ENCODE measurements at places on chromosomes 2 and 18. TPM values are rescaled to one million over a fixed set of nuclear protein-coding genes. Genes with fewer than 3 reads are reported as not detected.

DNA sequence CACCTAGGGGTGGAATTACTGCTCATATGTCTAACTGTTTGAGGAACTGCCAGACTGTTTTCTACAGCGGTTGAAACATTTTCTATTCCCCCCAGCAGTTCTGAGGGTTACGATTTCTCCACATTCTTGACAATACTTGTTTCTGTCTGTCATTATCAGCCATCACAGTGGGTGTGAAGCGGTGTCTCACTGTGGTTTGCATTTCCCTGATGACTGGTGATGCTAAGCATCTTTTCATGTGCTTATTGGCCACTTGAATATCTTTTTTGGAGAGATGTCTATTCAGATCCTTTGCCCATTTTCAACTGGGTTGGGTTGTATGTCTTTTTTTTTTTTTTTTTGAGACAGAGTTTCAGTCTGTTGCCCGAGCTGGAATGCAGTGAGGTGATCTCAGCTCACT, 63.0 kb downstream of the ADNP2 start:
- H3K4me3 ChIP-seq = no peak overlapping the region
- DNase-seq = no peak
- H3K36me3 ChIP-seq = peaks cover 5% of the 10 kb centered on the region
- no peaks in the 10 kb centered on the region for H3K27me3 ChIP-seq

DNA sequence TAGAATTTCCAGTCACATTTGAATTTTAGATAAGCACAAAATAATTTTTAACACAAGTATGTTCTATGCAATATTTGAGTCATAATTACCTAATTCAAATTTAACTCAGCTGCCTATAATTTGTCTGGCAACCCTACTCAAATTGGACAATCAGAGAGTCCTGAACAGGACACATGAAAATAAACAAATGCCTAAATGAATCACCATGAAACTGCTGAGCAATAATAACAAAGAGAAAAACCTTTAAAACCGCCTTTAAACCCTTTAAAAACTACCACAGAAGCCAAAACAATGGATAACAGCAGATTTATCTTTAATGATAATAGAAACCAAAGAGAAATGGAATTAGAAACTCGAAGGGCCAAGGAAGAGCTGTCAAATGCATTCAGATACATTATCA, 39.5 kb downstream of the ARL4C start:
- H3K36me3 ChIP-seq = no peaks in the 10 kb centered on the region
- no peak overlapping the region for H3K27ac ChIP-seq
- H3K4me3 ChIP-seq = no peak overlapping the region
- peaks cover 10% of the 10 kb centered on the region for H3K4me1 ChIP-seq
- DNase-seq = no peak
- no peaks in the 10 kb centered on the region for H3K27me3 ChIP-seq

- no peak for DNase-seq
- H3K27me3 ChIP-seq = peaks cover 15% of the 10 kb centered on the region
- peak overlapping the region; percentile 19 for H3K4me3 ChIP-seq
- no peak overlapping the region for H3K27ac ChIP-seq
- H3K4me1 ChIP-seq = peaks cover 8% of the 10 kb centered on the region
Observed at GRCh38 chr18:14748496-14748895, 524 bp downstream of the ANKRD30B start.

DNA sequence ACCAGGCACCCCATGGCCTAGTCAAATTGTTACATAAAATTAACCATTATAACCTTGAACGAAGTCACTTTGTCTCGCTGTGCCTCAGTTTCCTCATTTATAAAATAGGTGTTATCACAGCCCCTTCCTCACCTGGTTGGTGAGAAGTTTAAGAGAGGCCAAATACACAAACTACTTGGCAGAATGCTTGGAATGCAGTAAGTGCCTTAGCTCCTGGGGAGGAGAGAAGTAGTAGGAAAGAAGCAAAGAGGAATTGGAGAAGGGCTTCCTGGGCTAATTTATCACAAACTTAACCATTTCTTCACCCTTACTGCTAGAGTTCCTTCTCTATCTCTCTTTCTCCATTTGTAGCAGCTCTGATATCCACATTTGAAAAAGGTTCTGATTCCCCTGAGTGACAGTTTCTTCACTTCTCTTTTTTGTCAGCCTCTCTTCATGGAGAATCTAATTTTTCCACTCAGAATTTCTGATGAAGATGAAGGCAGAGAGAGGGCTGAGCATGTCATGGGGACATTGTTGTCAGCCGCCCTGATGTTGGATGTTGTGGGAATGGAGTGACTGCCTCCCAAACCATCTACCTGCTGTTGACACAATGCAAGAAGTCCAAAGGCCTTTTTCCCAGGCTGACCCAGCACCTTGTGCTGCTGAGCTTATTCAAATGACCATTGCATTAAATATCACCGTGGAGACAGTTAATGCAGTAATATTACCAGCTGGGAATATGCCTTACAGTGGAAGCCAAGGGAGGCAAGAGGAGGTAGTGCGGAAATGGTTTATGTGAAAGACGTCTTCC, 60.4 kb downstream of the BOD1L2 start:
- H3K27ac ChIP-seq = no peak overlapping the region
- H3K4me3 ChIP-seq = no peak overlapping the region
- peaks cover 14% of the 10 kb centered on the region for H3K27me3 ChIP-seq
- no peaks in the 10 kb centered on the region for H3K36me3 ChIP-seq
- H3K4me1 ChIP-seq = peaks cover 12% of the 10 kb centered on the region

DNA sequence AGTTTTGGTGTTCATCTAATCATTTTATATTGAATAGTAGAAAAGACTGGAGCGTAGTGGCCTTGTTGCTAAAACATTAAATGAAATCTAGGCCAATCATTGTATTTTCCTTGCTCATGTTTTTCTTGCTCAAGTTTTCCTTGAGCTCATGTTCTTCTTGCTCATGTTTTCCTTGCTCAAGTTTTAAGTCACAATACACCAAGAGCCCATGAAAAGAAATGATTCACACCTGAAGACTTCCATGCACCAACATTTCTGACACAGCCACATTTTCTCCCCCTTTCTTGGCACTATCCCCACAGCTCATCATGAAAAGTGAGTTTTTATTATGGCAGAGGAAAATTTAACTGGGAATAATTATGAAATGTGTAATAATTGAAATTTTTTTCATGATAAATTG, 92.0 kb downstream of the LRP1B start:
- H3K36me3 ChIP-seq = no peaks in the 10 kb centered on the region
- DNase-seq = no peak
- no peak overlapping the region for H3K4me3 ChIP-seq
- H3K27ac ChIP-seq = no peak overlapping the region
- no peaks in the 10 kb centered on the region for H3K4me1 ChIP-seq
- H3K27me3 ChIP-seq = no peaks in the 10 kb centered on the region

ZDBF2 gene
- 4.5 TPM for total RNA-seq
